EL (cell line): ENCODE measurements at places on chromosomes 12 and 14.

GRCh38 chr12:25200703-25201102 lies 5.7 kb downstream of the ETFRF1 start:
- peak; percentile 61 for DNase-seq

- DNase-seq: no peak
Measured at GRCh38 chr14:32481707-32482106, 152.6 kb downstream of the AKAP6 start.

DNA sequence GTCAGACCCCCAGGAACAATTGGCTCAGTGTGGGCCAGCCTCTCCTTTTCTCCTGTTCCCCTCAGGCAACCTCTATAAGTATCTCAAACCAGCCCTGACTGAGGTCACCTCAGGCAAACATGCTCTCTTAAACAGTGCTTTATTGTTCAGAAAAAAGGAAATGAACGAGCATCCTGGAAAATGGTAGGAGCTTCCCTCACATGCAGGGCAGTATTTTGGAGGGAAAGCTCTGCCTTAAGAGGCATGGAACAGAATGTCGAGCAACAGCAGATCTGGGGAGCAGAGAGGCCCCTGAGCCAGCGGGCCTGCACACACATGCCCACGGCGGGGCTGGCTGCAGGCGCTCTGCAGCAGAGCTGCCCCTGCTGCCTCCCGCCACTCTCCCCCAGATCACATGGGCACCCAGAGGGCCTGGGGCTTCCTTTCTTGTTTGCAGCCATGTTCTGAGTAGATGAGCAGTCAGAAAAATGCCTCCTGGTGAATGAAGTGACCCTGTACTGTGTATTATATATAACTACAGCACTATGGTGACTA lies 42.0 kb downstream of the MOK start:
- DNase-seq: peak; percentile 65

DNA sequence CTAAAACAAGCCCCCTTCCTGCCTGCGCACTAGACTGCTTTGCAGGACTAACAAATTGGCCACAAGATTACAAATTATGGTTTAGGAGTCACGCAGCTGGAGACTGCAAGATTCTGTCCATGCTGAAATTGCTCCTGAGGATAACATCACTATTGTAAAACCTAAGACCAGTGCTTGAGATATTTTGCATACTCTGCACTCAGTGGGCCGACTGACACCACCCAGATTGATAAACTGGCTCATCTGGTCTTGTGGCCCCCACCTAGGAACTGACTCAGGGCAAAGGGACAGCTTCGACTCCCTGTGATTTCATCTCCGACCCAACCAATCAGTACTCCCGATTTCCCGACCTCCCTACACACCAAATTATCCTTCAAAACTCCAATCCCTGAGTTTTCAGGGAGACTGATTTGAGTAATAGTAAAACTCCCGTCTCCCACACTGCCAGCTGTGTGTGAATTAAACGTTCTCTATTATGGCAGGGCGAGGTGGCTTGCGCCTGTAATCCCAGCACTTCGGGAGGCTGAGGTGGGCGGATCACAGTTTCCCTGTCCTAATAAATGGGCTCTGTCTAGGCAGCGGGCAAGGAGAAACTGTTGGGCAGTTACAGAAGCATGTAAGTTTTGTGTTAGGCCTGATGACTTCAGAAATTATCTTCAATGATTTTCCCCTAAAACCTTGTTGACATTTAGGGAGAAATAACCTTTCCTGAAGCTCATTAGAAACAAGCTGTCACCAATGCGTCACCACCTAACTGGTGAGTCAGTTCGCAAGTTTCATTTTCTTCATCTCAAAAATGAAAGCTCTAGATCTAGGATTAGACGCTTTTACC lies 5.3 kb upstream of the UBC start:
- no peak for DNase-seq

DNA sequence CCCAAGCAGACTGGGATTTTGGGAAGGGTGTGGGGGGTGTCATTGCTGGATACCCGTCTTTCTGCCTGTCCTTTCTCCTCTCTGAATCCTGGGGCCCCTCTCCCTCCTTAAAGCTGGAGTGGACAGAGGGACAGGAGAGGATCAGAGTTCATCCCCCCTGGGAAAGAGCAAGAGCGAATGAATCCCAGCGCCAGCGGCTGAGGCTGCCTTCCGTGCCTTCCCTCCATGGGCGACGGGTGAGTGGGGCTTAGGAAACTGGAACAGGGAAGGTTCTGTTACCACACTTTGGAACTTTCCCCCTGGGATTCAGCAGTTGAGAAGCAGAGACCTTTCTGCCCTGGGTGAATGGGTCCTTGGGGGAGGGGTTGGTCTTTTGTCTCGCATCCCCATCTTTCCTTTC lies 16.2 kb upstream of the RIN3 start:
- no peak for DNase-seq

GRCh38 chr14:72503696-72504368 lies 390.1 kb downstream of the DPF3 start:
- DNase-seq: peak; percentile 59

DNA sequence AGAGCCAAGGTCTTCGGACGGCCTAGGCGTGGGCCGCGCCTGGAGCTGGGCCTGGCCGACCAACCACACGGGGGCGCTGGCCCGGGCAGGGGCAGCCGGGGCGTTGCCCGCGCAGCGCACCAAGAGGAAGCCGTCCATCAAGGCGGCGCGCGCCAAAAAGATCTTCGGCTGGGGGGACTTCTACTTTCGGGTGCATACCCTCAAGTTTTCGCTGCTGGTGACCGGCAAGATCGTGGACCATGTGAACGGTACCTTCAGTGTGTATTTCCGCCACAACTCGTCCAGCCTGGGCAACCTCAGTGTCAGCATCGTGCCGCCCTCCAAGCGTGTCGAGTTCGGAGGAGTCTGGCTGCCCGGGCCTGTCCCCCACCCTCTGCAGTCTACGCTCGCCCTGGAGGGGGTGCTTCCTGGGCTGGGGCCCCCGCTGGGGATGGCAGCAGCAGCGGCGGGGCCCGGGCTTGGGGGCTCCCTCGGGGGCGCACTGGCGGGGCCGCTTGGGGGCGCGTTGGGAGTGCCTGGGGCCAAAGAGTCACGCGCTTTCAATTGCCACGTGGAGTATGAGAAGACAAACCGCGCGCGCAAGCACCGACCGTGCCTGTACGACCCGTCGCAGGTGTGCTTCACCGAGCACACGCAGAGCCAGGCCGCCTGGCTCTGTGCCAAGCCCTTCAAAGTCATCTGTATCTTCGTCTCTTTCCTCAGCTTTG lies 4.4 kb upstream of the SHMT2 start:
- DNase-seq: no peak

DNA sequence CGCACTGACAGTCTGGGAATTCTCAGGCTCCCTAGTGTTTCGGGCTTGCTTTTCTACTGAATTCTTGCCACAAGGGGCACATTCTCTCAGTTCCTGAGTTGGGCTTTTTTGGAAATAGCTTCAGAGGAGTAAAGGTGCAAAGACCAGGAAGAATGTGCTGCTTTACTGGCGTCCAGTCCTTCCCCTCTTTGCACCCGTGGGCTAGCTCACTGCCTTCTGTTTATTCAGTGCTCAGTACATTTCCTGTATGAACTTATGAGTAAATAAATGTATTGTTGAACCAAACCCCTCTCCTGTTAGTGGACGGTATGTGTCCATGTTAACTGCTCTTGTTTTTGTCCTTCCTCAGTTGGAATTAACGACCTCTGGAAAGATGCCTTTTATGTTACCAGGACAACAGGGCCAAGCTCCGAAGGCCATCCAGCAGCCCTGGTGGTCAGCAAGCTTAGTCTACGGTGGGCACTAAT lies 24.0 kb downstream of the GSG1 start:
- DNase-seq: no peak

DNA sequence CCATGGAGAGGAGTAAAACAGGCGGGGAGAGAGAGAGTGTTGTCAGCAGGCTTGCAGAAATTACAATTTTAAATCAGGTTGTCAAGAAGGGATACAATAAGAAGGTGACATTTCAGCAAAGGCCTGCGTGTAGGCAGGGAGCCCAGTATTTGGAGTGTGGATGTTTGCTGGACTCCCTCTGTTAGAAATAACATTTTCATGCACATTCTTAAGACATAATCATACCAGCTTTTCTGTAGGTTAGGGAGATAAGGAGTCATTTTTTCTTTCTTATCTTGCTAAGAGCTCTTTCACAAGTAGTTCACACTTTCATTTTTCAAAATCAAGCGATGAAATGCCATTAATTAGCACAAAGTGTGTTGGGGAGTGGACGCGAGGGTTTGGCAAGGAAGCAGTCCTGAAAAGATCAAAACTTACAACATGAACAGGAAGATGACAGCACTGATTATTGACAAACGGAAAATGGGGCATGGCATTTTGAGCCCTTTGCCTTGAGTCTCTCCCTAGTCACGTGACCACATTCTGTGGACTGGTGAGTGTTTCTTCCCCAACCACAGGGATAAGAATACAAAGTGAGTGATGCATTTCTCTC lies 160.2 kb downstream of the DAD1 start:
- DNase-seq: no peak

GRCh38 chr12:121618659-121619233 lies 7.6 kb upstream of the ORAI1 start:
- no peak for DNase-seq

- no peak for DNase-seq
Measured at GRCh38 chr14:97380539-97380941, 583.4 kb downstream of the VRK1 start.

- no peak for DNase-seq
Measured at GRCh38 chr14:64830961-64831360, 48.7 kb downstream of the SPTB start.

GRCh38 chr14:53620890-53621289 lies 335.7 kb downstream of the BMP4 start:
- DNase-seq: no peak

DNA sequence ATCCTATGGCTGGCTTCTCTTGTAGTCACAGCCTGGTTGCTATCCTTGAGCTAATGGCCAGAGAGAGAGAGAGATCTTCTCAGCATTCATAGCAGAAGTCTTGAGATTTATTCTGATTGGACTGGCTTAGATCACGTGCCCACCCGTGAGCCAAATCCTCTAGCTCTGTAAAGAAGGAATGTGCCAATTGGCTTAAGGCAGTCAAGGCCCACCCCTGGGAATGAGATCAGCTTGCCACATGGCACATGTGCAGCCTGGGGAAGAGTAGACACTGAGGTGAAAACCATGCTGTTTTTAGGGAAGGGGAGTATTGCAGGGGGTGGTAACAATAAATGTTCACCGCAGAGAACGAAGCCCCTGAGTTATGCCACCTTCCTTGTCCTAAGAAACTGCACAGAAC lies 36.3 kb downstream of the PLEKHG7 start:
- no peak for DNase-seq

- DNase-seq: peak; percentile 44
Measured at GRCh38 chr12:45762185-45763110, 32.9 kb downstream of the ARID2 start.

DNA sequence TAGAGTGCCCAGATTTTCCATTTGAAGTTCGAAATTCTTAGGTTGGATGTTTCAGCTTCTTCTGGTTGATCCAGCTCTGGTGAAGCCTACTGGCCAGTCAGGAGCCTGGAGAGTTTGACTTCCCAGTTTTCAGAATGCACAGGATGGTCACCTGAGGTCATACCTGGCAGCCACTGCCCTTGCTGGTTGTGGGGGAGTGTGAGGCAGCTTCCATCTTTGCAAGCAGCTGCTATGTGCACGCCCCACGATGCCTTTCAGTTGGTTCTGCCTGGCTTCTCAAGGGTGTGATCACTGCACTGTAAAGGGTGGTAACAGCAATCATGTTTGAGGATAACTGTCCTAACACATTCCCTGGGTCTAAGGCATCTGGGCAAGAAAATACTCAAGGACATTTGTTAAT lies 15.4 kb downstream of the CCDC92 start:
- DNase-seq: no peak

DNA sequence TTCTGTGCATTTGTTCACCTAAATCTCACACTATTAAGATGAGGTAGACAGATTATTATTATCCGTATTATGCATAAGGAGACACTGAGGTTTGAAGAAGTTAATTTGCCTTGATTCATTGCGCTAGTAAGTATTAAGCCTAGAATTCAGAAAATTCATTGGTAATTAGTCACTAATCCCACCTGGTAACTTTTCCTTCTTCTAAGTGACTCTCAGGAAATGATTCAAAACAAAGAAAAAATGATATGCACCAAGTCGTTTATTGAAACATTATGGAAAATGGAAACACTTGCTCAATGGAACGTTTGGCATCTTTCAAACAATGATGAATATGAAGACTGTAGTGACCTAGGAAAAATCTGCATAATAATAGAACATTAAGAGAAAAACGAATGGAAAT lies 15.2 kb downstream of the RFX4 start:
- no peak for DNase-seq

- DNase-seq: no peak
Measured at GRCh38 chr14:36028218-36028617, 148.3 kb downstream of the PTCSC3 start.

DNA sequence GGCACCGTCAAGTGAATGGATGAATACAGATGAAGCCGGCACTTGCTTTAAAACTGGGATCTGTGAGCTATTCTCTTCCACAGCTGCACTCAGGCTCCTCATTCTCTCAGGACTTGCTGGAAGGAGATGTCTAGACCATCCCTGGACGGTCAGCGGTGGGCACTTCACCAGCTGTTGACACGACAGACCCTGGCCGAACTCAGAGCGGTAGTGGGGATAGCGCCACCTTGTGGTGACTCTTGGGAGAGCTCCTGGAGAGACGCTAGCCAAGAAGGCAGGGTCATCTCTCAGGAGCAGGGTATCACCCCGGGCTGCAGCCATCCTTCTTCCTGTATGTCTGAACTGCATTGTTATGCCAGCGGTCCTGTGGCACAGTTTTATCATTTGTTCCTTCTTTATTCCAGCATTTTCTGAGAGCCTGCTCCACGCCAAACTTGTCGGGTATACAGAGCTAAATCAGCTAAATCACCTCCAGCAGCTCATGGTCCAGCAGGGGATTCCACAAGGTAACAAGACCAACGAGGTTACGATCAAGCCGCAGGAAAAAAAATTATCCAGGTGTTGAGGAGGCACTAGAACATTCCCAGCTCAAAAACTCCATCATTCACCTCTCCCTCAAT lies 10.0 kb downstream of the WNT1 start:
- DNase-seq: peak; percentile 59

DNA sequence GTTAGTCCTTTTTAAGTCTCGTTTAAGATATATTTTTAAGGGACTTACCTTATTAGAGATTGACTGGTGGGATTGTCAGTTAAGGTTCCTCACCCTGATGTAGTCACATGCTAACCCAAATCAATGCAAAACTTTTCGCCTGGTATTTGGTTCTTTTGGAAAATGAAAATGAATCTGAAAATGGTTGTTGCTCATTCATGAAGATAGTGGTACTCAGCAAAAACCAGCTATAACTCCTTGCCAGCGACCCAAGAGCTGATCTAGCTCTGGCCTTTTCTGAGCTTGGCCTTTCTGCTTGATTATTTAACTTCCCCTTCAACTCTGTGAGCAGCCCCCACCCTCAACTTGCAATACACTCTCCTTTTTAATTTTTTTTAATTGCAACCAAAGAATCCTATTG lies 85.0 kb upstream of the GTF2A1 start:
- DNase-seq: no peak
